ENCODE measurements at places on chromosomes 12 and 14.

DNA sequence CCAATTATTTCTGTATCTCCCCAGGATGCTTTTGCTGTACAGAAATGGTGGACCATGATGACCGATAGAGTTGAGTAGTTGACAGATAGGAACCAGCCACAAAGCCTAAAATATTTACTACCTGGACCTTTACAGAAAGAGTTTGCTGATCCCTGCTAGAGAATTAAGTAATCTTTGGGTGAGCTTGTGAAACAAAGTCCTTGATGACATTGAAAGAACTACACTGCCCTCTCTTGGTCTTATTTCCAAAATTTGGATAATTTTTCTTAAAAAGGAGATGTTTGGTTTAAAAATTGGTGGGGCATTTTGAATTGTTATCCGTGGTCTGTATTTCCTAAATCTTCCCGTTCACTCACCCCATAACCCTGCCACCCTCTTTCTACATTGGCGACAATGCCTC is 13.7 kb upstream of the TCTN1 start:
- DNase-seq: no peak

GRCh38 chr12:100120355-100120754 is 22.3 kb downstream of the BLTP3B start:
- no peak for DNase-seq

DNA sequence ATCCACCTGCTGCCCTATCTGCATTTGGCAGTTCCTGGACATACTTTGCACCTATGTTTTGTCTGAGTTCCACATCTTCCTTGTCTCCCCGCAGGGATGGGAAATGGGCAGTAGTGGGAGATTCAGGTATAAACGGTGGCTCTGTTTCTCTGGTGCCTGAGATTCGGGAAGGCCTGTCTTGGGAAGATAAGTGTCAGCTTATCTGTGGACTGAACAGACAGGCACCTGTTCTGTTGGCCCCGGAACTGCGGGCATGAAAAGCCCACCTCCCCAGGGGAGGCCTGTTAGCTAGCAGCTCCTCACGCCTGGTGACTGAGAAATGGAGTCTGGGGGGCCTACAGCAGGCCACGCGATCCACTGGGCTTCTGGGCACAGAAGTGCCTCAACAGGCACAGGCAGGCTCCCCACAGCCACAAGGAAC is 5.8 kb downstream of the PHB2 start:
- no peak for DNase-seq

- DNase-seq: no peak
Observed at GRCh38 chr14:32627545-32628298, 298.6 kb downstream of the AKAP6 start.

DNA sequence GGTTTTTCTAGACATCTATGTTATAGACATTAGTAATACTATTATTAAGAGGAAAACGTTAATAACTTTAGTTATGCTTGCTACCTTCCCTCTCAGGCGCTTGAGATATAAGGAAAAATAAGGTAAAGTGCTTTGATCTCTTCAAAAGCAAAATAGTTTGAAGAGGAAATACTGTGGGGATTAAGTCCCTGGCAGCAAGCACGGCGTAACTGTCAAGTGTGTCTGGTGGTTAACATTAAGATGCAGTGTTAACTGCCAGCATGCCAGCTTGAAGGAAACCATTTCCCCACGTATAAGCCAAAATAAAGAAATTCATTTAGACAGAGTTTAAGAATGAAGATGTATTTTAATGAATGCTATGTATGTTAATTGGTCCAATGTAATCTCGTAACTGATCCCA is 31.8 kb downstream of the PELI2 start:
- no peak for DNase-seq

- DNase-seq: no peak
Observed at GRCh38 chr14:68300608-68301007, 481.0 kb downstream of the RAD51B start.

- DNase-seq: no peak
Observed at GRCh38 chr14:90839024-90839888, 23.0 kb upstream of the TTC7B start.

DNA sequence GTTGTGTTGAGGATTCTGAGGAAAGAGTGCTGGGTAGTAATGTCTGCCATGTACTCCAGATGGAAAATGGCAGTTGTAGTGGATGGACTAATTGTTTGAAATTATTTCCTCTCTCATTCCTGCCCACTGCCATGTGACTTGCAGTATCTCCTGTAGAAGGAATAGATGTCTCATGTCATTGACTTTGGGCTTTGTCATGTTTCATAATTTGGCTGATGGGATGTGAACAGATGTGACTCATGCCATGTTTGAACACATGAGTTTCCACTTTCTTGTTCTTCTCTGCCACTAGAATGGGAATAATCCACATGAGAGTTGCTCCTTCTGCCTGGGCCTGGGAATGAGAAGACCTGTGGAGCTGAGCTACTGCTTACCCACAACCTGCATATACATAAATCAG is 2.4 kb upstream of the CALCOCO1 start:
- no peak for DNase-seq

DNA sequence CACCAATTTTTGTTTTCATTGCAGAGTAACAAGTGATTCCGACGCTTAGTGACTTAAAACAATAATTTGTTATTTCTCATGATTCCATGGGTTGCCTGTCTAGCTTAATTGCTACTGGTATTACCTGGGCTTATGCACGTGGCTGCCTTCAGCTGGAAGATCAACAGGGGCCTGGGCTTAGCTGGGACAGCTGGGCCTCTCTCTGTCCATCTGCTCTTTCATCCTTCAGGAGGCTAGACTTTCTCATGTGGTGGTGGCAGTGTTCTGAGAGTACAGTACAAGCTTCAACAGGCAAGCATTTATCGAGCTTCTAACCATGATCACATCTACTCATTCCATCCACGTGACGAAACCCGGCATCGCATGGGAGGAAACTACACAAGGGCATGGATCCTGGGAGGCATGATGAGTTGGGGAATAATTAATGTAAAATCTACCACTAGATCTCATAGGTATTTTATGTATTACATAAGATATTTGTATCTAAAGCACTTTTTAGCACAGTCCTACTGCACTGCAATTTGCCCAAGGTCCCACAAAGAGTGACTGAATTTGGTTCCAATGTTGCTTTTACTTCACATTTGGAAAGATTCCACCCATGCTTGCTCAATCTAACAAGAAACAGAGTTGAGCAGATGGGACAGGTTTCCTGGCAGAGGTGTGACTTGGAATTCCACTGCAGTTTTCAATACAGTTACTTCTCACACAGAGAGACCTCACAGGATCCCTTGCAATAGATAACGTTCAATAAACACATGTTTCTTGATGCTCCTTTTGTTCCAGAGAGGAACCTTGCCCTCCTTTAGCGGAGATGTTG is 153.1 kb upstream of the FRMD6 start:
- DNase-seq: no peak

DNA sequence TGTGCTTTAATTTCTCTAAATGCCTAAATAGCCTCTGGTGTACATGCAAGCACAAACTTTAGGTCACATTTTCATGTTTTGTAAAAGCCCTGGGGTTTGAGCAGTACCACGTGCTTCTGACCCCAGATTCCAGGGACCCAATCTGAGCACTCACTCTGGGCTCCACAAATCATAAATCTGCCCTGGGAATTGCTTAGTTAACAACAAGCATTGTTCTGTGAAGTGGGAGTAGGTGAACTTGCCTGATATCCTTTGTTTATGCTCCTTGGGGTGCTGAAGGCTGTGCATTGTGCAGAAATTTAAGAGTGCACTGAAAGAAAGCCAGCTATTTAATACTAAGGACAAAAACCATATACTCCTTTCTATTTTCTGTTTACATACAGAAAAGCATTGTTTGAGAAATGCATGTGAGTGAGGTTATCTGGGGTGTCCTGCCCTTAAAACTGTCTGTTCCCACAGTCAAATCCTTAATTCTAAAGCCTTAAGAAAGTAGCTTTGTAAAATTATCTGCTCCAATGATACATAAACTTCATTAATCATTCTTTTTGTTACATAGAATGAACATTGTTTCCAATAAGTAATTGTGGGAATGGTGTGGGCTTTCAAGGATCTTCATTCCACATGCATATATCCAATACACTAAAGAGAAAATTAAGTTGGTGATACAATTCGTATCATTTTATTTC is 258.6 kb upstream of the NPAS3 start:
- DNase-seq: no peak

DNA sequence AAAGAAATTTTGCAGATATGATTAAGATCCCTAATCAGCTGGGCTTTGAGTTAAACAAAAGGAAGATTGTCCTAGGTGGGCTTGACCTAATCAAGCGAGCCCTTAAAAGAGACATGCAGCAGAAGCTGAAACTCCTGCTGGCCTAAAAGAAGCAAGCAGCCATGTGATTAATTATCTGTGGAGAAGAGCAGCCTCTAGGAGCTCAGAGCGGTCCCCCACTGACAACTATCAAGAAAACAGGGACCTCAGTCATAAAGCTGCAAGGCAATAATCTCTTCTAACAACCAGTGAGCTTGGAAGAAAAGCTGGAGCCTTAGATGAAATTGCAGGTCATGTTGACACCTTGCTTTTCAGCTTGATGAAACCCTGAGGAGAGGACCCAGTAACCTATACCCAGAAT is 288.9 kb upstream of the CLEC14A start:
- DNase-seq: no peak

- no peak for DNase-seq
Observed at GRCh38 chr12:76587428-76588178, 28.0 kb upstream of the OSBPL8 start.

- no peak for DNase-seq
Observed at GRCh38 chr14:74794947-74795346, 31.8 kb downstream of the YLPM1 start.

DNA sequence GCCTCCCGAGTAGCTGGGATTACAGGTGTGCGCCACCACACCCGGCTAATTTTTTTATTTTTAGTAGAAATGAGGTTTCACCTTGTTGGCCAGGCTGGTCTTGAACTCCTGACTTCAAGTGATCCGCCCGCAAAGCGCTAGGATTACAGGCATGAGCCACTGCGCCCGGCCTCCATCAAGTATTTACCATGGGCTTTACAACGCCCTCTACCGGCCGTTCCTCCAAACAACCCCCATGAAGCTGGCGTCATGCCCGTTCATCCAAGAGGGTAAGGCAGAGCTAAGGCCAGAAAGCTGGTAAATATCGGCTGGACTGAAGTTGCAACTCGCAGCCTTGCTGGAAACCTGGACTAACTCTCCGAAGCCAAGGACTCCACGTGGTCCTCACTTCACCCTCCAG is 41.6 kb downstream of the RNF34 start:
- DNase-seq: no peak

- DNase-seq: no peak
Observed at GRCh38 chr14:86852530-86852929, 1140.5 kb downstream of the GALC start.

- DNase-seq: no peak
Observed at GRCh38 chr14:23345987-23346692, 6.5 kb downstream of the SLC22A17 start.

GRCh38 chr12:22598141-22598762 is 26.7 kb upstream of the ETNK1 start:
- no peak for DNase-seq

GRCh38 chr12:3604286-3604685 is 113.3 kb downstream of the PRMT8 start:
- DNase-seq: no peak

DNA sequence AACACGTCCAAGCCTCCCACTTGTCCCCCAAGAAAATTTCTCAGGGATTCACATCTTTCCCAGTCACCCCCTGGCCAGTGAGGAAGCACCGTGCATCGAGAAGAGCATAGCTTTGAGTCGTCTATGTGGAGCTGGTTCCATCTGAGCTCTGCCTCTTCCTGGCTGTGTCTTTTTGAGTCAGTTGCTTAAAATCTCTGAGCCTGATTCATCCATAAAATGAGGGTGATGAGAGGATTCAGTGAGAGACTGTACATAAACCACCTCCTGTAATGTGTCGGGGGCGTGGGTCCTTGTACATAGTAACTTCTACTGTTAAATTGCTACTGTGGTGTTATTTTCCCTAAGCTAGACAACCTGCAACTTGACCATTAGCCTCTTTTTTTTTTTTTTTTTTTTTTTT is 13.8 kb downstream of the CD9 start:
- no peak for DNase-seq

DNA sequence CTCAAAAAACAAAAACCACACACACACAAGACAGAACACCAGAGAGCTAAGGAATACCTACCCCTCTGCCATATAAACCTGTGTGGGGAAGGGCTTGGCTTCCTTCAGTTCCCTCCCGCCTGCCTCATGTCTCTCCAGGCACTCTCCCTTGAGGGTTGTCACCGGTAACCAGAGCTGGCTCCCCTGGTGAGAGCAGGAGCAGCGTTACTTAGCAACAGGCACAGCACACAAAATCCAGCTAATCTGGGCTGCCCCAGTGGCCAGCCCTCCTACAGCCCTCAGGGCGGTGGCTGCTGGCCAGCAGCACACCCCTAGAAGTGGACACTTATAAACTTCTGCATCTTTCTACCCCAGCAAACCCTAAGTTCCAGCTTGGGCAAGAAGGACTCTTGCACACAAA is 21.6 kb upstream of the NR4A1 start:
- DNase-seq: no peak

GRCh38 chr12:87428701-87429277 is 600.4 kb downstream of the C12orf50 start:
- DNase-seq: no peak

DNA sequence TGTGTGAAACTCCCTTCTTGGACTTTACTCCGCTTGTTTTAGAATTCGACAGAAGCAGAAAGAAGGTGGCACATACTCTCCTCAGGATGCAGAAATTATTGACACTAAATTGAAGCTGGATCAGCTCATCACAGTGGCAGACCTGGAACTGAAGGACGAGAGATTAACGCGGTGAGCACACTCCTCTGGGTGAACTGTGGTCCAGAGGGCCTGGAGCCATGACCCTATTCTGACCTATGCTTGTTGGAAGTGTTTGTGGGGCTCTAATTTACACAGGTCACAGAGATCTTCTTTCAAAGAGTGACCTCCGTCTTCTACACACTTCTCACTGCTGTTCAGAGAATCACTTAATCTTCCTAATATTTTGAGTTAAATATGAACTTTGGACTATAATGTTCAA is 72.5 kb upstream of the MYF6 start:
- no peak for DNase-seq

GRCh38 chr12:94098466-94098865 is 49.9 kb upstream of the PLXNC1 start:
- no peak for DNase-seq

DNA sequence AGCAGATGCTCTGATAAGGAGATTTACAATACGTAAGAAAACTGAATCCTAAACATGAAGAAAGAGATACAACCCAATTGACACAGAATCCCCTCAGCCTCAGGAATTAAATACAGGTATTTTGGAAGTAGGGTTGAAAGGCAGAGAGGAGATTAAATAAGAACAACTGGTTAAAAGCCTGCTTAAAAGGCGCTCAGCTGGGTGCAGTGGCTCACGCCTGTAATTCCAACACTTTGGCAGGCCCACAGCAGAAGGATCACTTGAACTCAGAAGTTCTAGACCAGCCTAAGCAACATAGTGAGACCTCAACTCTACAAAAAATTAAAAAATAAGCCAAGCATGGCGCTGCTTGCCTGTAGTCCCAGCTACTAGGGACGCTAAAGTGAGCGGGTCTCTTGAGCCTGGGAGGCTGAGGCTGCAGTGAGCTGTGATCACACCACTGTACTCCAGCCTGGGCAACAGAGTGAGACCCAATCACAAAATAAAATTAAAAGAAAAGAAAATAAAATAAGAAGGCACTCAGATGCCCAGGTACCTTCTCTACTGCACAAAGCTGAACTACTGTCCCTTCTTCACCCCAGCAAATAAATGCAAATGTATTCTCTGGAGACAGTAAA is 32.9 kb downstream of the MED13L start:
- no peak for DNase-seq

Measured in activated CD4-positive, alpha-beta T cell treated with anti-CD3 and anti-CD28 coated beads for 1 hour (primary cell).